ENCODE measurements at places on chromosomes 11 and 22.

DNA sequence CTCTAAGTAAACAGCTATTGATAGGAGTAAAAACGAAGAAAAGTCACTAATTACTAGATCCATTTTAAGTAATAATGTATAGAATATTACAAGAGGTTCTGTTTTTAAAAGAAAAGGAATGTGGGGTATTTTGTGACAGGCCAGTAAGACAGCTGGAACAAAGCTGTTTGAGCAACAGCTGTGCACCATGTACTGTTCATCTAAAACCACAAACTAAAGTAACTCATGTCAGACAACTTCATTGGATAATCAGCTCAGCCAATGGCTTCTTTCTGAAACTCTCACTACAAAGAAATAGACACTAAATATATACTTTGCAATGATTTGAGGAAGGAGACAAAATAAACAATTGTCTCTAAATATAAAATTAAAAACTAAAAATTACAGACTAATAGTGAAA, 16.1 kb downstream of the RRAS2 start:
- no peak for DNase-seq

GRCh38 chr11:4546878-4547277, 1.9 kb downstream of the OR52M1 start:
- peak; percentile 4 for DNase-seq

DNA sequence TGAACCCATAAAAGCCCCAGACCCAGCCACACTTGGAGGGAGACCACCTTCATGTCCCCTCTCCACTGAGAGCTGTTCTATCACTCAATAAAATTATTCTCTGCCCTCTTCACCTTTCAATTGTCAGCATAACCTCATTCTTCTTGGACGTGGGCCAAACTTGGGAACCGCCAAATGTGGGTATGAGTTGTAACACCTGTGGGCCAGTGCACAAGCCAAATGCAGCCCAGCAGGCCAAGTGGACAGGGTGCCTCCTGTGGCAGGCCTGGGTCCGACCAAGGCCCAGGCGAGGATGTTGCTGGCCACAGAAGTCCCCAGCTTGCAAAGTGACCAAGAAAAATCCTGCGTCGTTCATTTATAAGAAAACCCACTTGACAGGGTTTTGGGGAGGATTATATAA, 621.2 kb downstream of the METTL15 start:
- no peak for DNase-seq

GRCh38 chr11:48124880-48125279, 91.7 kb upstream of the OR4B1 start:
- DNase-seq = no peak

- DNase-seq = peak; percentile 41
Observed at GRCh38 chr22:44309137-44309536, 3.6 kb downstream of the SHISAL1 start.

DNA sequence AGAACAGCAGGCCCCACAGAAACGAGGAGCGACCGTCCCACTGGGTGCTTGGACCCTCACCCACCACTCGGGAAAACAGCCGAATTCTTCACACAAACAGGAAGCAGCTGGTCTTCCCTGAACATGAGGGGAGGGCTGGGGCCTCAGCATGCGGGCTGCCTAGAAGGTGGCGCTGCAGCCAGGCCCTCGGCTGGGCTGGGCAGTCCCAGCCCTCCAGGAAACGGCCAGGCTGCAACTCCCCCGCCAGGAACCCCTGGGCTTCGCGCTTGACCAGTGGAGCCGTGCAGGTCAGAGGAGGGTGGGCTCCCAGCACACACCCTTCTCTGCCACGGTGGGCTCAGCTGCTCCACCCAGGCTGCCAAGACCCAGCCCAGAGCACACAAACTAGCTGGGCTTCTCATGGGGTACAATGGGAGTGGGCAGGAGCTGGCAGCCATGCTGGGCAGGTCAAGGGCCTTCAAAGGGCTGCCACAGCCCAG, 29.6 kb downstream of the IGF2 start:
- DNase-seq = no peak

GRCh38 chr11:105937738-105938137, 84.3 kb downstream of the MSANTD4 start:
- no peak for DNase-seq

GRCh38 chr11:21142007-21142406, 472.6 kb downstream of the NELL1 start:
- DNase-seq = no peak

DNA sequence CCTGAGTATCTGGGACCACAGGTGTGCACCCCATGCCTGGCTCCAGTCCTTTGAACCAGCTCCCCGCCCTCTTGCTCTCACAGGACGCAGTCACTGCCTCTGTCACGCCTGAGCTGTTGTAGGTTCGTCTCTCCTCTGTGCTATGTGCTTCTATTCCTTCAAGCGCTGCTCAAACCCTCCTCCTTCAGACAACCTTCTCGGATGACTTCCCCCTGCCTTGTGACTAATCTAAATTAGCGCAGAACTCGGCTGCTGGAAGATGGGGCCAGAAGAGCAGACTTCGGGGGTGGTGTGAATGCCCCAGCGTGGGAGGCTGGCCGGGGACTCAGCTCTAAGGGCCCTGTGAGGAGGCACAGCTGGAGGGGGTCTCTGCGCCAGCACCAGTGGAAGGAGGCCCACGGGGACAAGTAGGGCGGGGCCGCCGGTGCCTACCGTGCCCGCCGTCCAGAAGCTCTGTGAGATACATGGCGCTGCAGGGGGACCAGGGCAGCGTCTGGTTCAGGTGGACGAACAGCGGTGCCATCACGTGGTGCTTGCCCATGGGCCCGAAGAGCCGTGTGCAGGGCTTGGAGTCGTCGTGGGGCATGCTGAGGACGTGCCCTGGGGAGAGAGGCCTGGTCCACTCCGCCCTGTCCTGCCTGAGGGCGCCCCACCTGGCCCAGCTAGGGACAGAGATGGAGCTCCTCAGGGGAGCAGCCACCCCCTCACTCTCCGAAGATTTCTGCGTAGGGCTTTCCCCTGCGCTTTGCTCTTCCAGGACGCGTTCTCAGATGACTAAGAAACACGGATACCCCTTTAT, 12.5 kb downstream of the ADAMTS8 start:
- no peak for DNase-seq

- DNase-seq = no peak
Observed at GRCh38 chr11:62493801-62494200, 52.8 kb downstream of the AHNAK start.

- no peak for DNase-seq
Observed at GRCh38 chr22:29997107-29997506, 83.2 kb upstream of the HORMAD2 start.

GRCh38 chr11:77771135-77771534, 49.4 kb downstream of the RSF1 start:
- DNase-seq = no peak

DNA sequence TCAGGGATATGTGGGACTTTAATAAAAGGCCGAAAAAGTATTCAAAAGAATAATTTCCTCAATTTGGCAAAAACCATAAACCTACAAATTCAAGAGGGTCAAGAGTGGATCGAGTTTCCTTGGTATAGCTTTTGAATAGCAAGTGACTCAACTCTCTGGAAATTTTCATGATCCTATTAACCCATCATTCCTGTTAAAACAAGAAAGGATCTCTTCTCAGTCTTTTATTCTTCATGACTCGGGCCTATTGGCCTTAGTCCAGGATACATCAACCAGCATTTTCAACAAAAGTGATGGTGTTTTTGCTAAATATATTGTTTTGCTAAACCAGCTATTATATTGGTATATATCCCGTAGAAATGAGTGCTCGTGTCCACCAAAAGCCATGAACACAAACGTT, 110.3 kb downstream of the ATXN10 start:
- no peak for DNase-seq

GRCh38 chr11:7889985-7890384, 41.1 kb downstream of the OR10A6 start:
- no peak for DNase-seq

DNA sequence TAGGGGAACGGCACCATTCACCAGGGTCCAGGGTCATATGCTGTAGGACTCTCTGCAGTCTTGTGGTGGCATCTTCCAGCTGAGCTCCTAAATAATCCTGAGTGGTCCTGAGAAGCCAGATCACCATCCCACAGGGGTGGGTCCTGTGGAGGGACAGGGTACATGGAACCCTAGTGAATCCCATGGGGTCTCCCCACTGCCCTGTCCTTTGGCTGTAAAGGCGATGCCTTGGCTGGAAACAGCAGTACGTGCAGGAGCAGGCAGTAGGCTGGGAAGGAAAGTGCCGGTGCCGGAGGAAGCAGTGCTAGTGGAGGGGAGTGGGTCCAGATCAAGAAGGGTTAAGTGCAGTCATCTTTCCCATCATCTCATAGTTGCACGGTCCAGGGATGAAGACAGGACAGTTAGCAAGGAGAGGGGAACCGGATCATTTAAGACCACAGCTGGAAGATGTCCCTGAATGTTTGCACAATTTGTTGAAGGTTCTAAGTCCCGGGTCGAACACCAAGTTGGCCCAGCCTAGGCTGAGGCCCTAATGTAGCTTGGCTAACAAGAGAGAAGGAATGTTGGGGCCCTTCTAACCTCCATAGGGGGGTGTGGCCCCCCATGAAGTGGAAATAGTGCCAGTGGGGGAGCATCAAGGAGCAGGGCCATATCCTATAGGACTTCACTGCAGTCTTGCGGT, 18.1 kb downstream of the TSPAN32 start:
- no peak for DNase-seq
